ENCODE measurements at places on chromosomes 6 and 20. TPM values are rescaled to one million over a fixed set of nuclear protein-coding genes. Genes with fewer than 3 reads are reported as not detected.

The ARMH2 gene
- not detected for total RNA-seq

The SLC22A3 gene
- 4.0 TPM for total RNA-seq

The LTA gene
- not detected for total RNA-seq

The ELOVL4 gene
- total RNA-seq, result 9.0 TPM

The OSER1 gene
- total RNA-seq, result 42.9 TPM

All from epithelial cell of alveolus of lung (primary cell).